Fibroblast of skin of right quadriceps (primary cell): ENCODE measurements at places on chromosomes 4 and X.
A peak's percentile ranks its signal among the peaks of the same experiment; 100 is the strongest.

- DNase-seq = no peak
Observed at GRCh38 chr4:147648656-147649055, 31.5 kb downstream of the TMEM184C start.

DNA sequence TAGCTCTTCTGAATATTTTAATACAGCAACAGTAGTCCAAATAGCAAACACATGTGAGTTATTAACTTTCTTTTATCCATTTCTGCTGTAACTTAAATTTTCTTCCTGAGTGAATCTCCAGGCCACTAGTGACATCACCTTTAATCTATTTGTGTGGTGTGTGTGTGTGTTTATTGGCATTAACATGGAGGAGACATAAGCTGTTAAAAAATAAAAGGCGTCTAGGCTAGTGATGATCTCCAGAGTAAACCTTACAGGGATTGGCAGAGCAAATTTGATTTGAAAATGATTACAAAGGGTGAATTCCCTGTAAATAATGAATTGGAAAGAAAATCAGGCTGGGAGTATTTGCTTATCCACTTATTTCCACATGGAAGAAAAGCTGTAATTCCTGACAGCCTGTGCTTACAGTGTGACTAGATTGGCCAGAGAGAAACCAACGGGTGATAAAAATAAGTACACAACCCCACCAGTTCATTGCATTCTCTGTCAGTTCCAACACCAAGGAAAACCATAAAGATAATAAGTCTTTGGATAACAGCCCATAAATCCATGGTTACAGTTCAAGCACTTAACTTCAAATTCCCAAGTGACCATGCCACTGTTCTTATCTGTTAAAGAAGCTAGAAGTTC, 186.1 kb downstream of the ENOX2 start:
- no peak for DNase-seq

- no peak for DNase-seq
Observed at GRCh38 chrX:136417806-136418205, 69.9 kb upstream of the BRS3 start.

DNA sequence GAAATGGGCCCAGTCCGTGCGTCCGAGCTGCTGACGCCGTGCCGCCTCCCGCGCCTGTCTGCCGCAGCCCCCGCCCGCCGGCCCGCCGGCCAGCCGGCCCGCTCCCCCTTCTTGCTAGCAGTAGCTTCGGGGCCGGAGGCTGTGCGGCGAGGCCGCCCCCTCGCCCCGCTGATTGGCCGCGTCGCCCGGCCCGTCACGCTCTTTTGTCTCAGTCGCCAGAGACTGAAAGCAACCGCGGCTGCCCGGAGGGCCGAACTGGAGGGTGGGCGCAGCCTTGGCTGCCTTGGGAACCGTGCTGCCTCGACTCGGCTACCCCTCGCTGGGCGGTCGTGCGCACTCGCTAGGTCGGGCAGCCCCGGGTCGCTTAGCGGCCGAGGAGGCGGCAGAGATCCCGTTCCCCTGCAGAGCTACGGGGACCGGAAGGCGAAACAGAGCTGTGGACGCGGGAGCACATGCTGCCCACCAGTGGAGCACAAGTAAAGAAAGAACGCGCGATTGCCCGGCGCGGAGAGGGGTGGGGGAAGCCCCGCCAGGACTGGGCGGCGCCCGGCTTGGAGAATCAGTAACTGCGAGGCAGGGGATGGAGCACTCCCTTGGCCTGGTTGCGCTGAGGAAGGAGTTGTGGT, at the start of gene ZCCHC18:
ZCCHC18 (plus strand) TSS at position 198 of the 626 bp plus-strand sequence. CDS start 1,589 bp downstream, outside the sequence.
- peak; percentile 51 for DNase-seq

- peak; percentile 31 for DNase-seq
Observed at GRCh38 chrX:123425471-123425870, 241.4 kb downstream of the GRIA3 start.

GRCh38 chr4:112302320-112303274, 5.4 kb downstream of the ALPK1 start:
- no peak for DNase-seq

DNA sequence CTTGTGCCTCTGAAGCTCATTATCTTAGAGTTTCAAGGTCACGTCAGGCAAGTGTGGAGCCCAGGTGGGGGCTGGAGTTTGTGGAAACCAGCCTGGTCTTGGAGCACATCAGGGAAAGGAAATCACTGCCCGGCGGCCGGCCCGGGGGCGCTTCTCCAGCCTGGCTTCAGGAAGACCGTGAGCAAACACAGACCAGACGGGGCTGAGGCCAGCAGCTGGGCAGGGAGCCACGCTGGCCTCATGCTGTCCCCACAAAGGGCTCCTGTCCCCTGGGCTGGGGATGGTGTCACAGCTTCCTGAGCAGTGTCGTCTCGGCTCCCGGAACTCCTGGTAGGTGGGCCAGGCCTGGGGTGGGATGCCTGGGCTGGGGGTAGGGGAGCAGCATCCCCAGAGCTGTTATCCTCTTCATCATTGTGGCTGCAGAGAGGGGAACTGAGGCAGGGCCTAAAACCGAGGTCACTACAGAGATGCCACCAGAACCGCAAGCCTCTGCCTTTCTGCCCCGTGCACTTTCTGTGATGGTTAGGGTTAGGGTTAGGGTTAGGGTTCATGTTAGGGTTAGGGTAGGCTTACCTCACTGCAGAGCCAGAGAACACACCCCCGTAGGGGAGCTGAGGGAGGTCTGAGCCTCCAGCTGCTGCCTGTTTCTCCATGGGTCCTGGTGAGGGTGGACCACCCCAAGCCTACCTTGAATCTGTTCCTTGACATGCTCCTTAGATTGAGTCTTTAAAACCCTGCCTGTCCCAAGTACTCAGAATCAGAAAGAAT, 77.5 kb downstream of the HTRA3 start:
- DNase-seq = no peak

DNA sequence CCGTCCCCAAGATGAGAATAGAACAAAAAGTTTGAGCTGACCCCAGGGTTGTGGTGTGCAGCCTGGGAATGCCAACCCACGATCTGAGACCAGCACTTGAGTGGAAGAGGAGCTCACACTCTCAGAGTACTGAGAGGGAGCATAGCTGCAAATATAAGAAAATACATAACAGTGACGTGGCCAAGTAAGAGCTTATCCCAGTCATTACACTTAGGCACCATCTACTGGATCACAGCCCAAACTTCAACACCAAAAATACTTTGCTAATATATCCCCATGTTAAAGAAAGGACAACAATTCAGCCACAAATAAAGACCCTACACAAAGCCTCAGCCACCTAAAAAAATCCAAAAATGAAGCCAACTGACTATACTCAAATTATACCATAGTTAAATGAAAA, 33.3 kb upstream of the CXCL6 start:
- no peak for DNase-seq

GRCh38 chr4:174522183-174523024, at the start of gene HPGD:
Gene HPGD (minus strand): TSS chr4:174522488. CDS start chr4:174522451, 37 bp downstream.
- DNase-seq = peak; percentile 3

- DNase-seq = peak; percentile 46
Observed at GRCh38 chrX:413322-414201, 26.9 kb upstream of the PPP2R3B start.

DNA sequence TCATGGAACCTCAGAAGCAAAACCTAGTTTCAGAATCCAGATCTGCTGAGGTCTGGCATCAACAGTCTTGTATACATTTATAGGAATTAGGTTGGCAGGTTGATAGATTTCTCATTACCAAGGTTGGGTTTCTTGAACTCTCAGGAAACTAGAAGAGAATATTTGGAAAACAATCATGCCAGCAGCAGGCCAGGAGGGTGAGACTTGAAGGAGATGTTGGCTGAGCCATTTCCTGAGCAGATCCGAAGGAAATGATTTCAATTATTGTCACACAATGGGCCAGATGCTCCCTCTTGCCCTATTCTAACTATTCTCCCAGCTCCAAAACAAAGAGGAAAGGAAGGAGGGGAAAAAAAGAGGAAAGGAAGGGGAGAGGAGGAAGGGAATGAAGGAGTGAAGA, 45.2 kb downstream of the SHROOM4 start:
- DNase-seq = no peak

DNA sequence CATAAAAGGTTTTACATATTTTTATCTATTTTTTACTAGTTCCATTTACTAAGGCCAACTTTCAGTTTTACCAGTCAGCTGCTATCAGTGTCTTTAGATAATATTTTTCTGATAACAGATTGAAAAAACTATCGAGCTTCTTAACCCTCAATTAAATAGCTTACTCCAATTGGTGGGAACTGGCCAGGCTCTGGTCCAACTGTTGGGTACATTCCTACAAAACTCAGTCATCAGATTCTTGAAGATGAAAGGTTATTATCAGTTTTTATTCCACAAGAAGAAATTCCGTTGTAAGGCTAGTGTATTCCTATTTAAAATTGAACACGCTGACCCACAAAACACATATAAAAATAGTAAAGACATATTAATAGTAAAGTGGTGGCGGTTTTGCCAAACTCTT, 346.2 kb downstream of the MAPK10 start:
- DNase-seq = peak; percentile 48

DNA sequence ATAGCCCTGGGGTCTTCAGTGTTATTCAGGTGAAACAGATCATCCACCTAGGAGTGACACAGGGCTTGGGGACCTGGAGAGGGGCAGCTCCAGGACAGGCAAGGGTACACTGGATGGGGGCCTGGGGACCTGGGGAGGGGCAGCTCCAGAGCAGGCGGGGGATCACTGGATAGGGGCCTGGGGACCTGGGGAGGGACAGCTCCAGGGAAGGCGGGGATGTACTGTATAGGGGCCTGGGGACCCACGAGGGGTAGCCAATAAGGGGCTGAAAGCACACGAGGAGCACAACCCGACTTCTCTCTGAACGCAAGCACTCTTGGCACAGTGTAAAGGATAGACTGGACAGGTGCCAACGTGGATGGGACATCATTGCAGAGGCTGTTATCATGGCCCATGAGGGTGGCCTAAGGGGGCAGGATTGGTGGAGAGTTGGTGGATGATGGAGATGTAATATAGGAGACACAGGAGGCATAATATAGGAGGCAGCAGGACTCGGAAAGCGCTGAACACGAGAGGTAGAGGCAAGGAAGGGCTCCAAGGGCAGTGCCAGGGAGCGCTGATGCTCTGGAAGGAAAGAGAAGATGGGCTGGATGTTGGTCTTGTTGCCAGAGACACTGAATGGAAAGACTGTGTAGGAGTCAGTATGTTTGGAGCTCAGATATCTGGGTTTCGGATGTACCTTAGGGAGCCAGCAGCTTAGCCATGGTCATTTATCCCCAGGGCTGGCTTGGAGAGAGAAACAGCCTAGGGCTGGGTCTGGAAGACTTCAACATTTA, 37.9 kb upstream of the FGFBP2 start:
- DNase-seq = no peak

GRCh38 chr4:163280703-163281519, 51.5 kb downstream of the NPY1R start:
- DNase-seq = no peak

DNA sequence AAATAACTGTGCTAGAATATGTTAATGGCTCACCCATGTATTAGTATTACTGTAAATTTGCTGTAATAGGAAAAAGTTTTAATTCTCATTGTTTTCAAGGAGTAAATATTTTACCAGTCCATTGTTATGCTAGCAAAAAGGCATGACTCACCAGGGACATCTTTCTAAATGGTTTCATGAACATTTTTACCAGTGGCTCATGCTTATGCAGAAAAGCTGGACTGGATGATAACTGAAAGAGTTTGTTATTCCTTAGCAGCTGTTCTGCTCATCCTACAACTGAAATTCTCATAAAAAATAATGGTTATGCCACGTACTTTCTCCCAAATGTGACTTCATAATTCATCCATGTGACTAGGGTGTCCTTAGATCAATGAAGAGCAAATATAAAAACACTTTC, 111.9 kb upstream of the PCDH18 start:
- DNase-seq = no peak

DNA sequence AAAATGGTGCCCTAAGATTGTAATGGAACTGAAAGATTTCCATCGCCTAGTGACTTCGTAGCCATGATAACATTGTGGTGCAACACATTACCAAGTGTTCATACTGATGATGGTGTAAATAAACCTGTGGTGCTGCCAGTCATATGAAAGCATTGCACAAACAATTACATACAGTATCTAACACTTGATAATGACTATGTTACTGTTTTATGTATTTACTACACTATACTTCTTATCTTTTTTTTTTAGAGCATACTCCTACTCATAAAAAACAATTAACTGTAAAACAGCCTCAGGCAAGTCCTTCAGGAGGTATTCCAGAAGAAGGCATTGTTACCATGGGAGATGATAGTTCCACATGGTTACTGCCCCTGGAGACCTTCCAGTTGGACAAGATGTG, 152.7 kb upstream of the EDNRA start:
- no peak for DNase-seq

GRCh38 chr4:172986114-172986513, 182.5 kb upstream of the GALNT7 start:
- no peak for DNase-seq

- DNase-seq = no peak
Observed at GRCh38 chr4:1354983-1355275, 7.9 kb downstream of the UVSSA start.

DNA sequence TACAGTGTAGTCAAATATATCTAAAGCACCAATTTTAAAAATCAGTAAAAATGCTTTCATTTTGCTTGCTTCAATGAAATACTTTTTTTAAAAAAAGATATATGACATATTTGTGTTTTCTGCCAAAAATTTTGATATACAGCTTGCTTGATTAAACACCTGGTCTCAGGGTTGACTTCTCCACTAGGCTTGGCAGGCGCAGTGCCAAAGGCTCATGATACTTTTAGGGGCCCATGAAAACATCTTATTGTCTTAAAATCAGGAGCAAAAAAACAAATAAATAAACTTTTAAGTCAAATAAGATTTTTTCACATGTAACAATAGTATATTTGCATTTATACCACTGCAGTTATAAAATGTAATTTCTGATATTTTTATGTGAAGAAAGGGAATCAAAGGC, 95.6 kb downstream of the ADGRA3 start:
- DNase-seq = no peak

GRCh38 chrX:53682885-53683555, 3.5 kb downstream of the HUWE1 start:
- peak; percentile 57 for DNase-seq

DNA sequence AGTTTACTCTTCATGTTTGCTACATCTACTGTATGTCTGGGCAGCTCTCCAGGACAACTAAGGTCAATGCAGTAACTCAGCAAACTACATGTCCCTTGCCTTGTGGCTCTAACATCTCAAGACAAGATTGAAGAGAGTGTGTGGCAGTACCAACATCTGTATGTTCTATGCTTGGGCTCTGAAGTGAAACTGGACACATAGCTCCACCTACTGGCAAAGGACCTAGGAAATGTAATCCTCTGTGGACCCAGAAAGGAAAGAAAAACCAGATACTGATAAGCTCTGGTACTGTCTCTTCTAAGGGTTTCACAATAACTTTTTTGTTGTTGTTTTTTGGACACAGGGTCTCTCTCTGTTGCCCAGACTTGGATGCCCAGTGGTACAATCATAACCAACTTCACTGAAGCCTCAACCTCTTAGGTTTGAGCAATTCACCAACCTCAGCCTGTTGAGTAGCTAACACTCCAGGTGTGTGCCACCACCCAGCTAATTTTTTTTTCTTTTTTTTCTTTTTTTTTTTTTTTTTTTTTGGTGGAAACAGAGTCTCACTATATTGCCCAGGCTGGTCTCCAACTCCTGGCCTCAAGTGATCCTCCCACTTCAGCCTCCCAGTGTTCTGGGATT, 64.1 kb downstream of the QDPR start:
- DNase-seq = peak; percentile 69
